ENCODE measurements at places on chromosomes 7 and 10.

- peak; percentile 63 for DNase-seq
These were observed 45.9 kb downstream of the HIPK2 start for GRCh38 chr7:139731802-139732470.

DNA sequence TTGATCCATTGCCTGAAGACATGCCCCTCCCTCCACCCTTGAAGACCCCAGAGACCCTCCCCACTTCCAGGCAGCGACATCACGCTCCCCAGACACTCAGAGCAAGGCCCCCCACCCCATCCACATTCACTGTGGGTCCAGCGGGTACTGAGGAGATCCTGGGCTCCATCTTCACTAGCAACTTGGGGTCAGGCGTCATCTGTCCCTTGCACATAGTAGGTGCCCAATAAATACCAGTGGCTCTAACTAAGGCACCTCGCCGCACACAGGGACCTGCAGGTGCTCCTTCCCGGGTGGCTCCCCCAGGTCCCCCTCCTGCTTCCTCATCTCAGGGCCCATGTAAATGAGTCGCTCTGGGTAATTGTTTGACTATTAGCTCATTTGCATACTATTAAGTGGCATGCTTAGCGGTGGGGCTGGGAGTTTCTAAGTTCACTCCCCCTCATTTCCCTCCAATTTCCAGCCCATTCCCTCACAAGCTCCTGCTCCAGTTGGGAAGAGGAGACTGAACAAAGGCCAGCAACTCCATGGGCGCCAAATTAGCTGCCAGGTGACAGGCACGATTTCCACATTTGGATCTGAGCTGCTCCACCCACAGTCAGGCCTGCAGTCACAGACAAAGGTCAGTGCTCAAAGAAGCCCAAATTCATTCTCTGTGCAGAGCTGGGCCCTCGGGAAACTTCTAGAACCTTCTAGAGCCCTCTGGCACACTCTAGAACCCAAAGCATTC lies 29.7 kb downstream of the EBF3 start:
- DNase-seq: no peak

DNA sequence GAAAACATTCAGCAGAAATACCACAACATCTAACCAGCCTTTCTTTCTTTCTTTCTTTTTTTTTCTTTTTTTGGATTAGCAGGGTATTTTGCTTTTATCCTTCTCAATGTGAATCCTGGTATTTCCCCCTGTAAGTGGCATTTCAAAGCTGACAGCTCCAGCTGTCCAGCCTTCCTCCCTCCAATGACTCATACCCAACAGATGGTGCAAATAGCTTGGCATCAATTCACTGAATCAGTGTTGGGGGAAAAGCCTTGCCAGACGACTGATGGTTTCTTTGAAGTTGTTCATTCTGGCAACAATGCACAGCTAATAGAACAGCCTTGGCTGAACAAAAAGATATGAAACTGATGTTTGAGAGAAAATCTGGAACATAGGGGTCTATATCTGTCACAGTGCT lies 316.8 kb upstream of the STEAP1 start:
- DNase-seq: no peak

- DNase-seq: no peak
These were observed 52.8 kb upstream of the SVIL start for GRCh38 chr10:29687421-29688164.

- DNase-seq: no peak
These were observed 9.9 kb downstream of the VIM start for GRCh38 chr10:17237915-17238444.

DNA sequence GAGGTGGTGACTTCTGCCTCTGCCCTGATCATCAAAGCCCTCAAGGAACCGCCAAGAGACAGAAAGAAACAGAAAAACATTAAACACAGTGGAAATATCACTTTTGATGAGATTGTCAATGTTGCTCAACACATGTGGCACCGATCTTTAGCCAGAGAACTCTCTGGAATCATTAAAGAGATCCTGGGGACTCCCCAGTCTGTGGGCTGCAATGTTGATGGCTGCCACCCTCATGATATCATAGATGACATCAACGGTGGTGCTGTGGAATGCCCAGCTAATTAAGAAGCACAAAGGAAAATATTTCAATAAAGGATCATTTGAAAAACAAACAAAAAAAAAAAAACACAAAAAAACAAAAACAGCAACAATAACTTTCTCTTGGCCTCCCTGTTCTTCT lies 59.5 kb upstream of the TOMM7 start:
- DNase-seq: no peak

DNA sequence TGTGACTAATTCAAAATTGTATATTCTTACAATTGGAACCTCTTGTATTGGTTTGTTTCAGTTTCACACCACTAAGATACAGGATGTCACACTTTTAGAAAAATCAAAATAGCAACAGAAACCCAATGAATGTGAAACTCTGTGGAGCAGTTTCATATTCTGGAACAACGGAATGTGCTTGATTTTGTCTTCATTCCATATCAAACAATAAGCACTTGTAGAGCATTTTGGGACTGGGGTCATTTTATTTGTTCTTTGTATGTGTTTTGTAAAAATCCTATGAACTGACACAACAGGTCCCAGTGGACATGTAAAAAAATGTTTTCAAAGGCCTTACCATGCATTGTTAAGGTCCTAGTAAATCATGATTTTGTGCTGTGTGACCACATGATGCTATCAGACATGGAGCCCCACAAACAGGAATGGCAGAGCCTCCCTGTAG lies 123.1 kb downstream of the DKK1 start:
- DNase-seq: no peak

- DNase-seq: no peak
These were observed 28.1 kb downstream of the YWHAG start for GRCh38 chr7:76330673-76331072.

GRCh38 chr10:50360077-50360850 lies 108.9 kb upstream of the ASAH2 start:
- DNase-seq: no peak

GRCh38 chr7:64653721-64654401 lies 12.1 kb upstream of the ZNF107 start:
- DNase-seq: no peak

All from hepatocyte (in vitro differentiated cells).